Right atrium auricular region (tissue), 2 donors: ENCODE measurements at places on chromosomes 1 and 21.

GRCh38 chr1:3125078-3125477, 56.1 kb downstream of the PRDM16 start:
- no peak for DNase-seq

DNA sequence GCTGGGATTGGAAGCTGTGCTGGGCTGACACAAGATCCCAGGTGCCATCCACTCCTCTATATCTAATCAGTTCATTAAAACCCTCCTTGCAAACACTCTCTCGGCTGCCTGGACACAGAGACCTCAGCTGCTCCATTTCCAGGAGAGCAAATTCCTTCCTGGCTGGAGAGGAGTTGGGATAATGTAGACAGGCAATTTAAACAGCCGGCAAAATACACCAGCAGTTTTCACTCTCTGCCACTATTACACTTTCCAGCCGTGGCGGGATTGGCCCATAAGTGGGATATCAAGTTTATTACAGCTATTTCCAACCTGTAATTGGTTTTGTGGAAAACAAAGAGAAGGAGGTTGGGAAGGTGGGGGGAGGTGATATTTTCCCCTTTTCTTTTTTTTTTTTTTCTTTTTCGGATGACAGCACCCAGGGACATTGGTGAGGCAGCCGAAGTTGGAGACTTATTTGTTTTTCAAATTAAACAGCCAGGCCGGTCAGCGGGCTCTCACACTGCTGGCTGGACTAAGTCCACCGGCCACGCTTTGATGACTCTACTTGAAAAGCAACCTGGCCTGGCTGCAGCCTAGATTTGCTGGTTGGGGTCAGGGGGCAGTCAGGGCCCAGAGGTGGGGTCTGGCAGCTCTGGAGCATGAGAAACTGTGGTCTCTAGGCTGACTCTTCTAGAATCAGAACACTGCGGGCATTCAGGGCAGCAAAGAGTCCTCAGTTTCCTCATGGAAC, 177.4 kb downstream of the IGSF21 start:
- DNase-seq = no peak

- no peak for DNase-seq
Measured at GRCh38 chr1:34701326-34702060, 53.4 kb upstream of the GJB5 start.

- no peak for DNase-seq
Measured at GRCh38 chr21:33668180-33668579, 25.9 kb downstream of the ITSN1 start.

DNA sequence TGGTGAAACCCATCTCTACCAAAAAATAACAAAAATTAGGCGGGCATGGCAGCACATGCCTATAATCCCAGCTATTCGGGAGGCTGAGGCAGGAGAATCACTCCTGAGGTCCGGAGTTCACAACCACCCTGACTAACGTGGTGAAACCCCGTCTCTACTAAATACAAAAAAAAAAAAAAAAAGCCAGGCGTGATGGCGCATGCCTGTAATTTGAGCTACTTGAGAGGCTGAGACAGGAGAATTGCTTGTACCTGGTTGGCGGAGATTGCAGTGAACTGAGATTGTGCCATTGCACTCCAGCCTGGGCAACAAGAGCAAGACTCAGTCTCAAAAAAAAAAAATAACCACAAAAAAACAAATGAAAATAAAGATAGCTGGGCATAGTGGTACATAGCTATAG, 42.3 kb downstream of the CC2D1B start:
- DNase-seq = no peak

- no peak for DNase-seq
Measured at GRCh38 chr1:98112626-98113025, 191.8 kb upstream of the DPYD start.

DNA sequence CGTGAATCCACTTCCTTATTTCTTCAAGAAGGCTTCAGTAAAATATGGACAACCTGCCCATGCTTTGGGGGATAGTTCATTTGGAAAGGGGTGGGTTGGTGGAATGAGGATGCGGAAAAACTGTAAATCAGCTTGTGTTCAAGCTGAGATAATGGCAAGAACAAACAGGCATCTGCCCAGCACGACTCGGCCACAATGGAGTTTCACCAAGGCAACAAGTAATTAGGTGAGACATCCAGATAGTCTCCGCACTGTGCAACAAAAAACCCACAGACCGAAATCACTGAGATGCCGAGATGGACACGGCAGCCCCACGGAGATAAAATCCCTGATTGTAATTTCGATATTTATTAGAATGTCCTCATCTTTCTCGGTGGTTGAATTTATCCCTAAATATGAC, 455.2 kb downstream of the AJAP1 start:
- DNase-seq = no peak

DNA sequence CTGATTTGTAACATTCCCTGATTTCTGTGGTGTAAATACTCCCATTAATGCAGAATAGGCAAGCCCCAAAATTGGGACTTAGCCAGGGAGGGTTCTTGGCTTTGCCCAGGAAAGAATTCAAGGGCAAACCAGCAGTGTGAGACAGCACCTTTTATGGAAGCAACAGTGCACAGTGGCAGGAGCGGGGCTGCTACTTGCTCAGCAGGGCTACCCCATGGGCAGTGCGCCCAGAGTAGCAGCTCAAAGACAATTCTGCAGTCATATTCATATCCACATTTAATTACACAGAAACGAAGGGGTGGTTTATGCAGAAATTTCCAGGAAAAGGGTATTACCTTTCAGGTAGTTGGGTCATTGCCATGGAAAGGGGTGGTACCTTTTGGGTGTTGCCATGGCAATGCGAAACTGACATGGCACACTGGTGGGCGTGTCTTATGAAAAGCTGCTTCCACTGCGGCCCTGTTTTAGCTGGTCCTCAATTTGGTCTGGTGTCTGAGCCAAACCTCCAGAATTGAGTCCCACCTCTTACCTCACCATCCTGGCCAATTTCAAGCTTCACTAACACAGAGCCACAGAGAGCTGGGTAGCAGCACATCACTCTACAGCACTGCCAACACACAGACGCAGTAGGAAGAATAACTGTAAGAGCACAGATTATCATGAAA, 35.9 kb downstream of the FHAD1 start:
- DNase-seq = no peak

GRCh38 chr1:225852413-225853124, 29.6 kb downstream of the TMEM63A start:
- DNase-seq = no peak

- DNase-seq = no peak
Measured at GRCh38 chr21:44477712-44478111, 22.4 kb downstream of the LRRC3 start.
